ENCODE measurements at places on chromosomes 7 and 10. TPM values are rescaled to one million over a fixed set of nuclear protein-coding genes. Genes with fewer than 3 reads are reported as not detected.

The ACBD5 gene
- 22.8 TPM for total RNA-seq

The TMEM139 gene
- total RNA-seq, result 1.1 TPM

The BMPER gene
- not detected for total RNA-seq

The ASAH2 gene
- total RNA-seq, result 1.7 TPM

The DIP2C gene
- total RNA-seq, result 2.6 TPM

The HOXA7 gene
- not detected for total RNA-seq

The ACSL5 gene
- total RNA-seq, result 39.7 TPM

The CFAP69 gene
- total RNA-seq, result 0.34 TPM
